Activated naive CD4-positive, alpha-beta T cell (primary cell): ENCODE measurements at places on chromosomes 12 and 14.

DNA sequence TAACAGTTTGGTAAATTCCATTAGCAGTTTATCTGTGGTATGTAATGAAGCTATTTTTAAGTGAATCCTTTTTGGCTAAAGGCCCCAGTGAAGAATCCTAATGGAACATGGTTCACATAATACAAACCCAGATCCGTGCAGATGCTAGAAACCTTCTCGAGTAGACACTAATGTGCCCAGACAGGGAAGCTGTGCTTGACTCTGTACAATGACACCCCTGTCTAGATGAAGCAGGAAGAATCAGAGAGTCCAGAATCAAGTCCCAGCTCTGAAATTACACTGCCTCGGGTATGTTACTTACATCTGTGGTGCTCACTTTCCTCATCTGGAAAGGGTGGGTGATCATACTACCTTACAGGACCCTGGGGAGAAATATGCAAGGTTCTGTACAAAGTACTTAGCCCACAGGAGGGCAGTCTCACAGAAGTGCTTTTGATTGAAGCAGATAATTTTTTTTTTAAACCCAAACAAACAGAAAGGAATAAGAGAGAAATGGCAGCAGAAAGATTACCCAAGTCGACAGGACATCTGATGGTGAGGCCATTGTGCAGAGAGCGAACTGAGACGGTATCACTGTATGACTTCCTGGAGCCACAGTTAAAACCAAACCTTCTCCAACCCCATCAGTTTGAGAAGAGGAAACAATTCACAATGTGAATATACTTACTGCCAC lies 8.5 kb downstream of the CRACR2A start:
- DNase-seq: no peak

GRCh38 chr14:81295958-81296923 lies 75.5 kb upstream of the GTF2A1 start:
- no peak for DNase-seq

DNA sequence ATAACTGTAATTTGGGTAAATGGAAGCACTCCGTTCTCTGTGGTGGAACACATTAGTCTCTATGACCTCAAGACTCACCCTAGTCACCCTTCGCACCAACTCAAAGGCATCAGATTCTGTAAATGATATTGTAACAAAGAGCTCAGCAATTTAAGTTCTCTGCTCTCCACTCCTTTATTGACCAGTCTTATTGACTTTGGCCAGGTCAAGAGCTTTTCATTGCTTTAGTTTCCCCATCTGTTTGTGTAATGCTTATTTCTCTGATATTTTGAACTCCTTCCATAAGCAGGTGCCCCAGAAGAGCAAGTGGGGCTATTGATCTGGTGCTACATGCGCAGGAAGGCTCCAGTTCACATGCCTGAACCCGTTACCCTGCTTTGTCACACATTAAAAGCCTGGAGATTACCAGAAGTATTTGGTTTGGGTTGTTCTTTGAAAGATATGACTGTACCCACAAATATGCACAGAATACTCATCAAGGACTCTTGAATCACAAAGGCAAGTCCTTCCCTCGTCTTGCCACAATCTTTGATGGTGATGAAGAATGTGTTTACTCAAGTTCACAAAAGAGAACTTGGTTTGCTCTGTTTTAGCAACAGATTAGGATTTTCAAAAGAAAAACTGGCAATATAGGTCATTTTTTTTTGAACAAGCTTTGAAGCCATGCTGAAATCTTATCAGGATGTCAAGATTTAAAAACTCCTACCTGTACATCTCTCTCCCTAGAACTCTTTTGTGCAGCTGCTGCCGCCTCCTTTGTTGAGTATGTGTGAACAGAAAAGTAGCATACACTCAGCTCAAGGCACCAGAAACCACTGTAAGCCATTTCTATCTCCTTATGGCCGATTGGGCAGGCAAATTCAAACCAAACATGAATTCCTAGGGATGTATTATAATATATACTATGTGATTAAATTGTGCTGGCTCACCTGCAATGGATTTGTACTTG lies 193.9 kb downstream of the BCAT1 start:
- DNase-seq: no peak

- no peak for DNase-seq
These were observed 50.1 kb downstream of the KLRG1 start for GRCh38 chr12:9039397-9039977.

DNA sequence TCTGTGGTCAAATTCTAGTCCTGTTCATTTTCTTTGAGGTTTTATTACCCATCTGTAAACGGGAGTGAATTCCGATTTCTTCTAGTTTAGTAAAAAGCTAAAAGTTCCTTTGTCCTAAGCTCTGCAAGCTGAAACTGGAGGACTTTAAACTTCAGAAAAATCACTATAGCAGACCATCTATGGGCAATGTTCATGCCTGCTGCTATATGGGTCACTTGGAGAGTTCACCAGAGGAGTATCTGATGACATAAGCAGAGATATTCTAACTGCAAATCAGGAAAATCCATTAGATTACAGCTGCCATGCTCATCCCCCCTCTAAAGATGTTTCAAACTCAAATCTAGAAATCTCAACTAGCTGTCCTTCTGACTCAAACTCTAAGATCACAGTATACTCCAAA lies 193.0 kb upstream of the RTL1 start:
- no peak for DNase-seq

DNA sequence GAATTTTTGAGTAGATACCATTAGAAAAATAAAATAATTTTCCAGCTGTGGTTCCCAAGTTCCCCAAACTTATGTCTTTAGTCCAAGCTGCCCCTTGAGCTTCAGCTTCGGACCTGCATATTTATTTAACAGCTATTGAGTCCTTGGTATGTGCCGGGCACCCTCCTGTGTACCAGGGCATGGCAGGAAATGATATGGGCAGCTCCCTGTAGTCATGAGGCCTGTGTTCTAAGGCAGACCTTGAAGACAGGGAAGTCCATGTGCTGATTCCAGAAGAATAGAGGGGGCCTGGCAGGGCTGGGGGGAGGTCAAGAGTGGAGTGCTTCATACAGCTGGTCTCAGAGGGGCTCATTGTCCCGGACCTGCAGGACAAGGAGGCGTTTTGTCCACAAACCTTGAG lies 29.2 kb downstream of the TRAF3 start:
- DNase-seq: no peak

DNA sequence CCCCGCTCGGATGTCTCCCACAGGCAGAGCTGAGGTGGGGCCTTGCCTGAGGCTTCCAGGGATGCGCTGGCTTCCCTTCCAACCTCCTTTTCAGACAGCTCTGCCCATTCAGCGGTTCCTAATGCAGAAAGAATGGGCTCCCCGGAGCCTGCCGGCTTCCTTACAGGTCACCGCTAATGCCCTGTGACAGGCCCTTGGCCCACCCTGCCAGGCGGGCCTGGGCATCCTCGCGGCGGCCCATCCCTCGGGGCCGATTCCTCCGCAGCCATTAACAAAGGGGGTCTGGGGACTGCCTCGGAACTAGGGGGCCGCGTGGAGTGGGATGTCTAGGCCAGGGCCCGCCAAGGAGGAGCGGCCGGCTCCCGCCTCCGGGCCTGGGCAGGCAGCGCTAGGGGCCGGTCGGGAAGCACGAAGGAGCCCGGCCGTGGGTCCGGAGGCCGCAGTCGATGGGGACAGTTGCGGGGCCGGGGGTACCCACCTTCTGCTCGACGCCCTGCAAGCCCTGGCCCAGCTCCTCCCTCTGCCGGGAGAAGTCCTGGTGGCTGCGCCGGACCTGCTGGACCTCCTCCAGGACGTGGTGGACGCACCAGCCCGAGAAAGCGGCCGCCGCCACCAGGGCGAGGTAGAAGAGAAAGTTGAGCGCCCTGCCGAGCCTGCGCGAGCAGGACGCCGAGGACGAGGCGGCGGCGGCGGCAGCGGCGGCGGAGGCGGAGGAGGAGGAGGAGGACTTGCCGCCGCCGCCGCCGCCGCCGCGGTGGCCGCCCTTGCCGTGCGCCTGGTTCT lies 738 bp downstream of the CKAP4 start:
- peak; percentile 13 for DNase-seq

- DNase-seq: no peak
These were observed 868 bp downstream of the COX8C start for GRCh38 chr14:93347850-93348249.

DNA sequence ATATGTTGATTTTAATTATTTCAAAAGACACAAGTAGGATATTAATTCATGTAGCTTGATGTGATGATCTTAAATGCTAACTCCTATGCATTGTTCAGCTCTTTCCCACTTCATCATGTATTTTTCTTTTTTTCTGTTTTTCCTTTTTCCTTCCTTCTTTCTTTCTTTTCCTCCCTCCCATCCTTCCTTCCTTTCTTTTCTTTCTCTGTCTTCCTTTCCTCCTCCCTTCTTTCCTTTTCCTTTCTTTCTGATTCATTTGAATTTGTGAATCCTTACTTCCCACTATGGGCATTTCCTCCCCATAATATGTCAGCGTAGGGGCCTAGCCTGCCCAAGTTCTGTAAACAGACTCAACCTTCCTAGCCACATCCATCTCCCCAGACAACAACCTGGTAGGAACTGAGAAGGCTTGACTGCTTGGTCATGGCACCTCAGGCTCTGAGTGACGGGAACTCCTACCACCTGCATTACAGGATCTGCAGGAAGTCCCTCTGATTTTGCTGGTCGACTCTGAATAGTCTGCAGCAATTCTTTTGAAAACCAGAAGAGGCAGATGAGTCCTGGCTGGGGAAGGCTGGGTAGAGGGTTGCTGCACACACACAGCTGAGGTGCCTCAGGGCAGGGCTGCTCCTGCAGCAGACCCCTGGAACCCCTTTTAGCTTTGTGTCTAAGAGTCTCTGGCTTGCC lies 33.4 kb upstream of the BHLHE41 start:
- no peak for DNase-seq

DNA sequence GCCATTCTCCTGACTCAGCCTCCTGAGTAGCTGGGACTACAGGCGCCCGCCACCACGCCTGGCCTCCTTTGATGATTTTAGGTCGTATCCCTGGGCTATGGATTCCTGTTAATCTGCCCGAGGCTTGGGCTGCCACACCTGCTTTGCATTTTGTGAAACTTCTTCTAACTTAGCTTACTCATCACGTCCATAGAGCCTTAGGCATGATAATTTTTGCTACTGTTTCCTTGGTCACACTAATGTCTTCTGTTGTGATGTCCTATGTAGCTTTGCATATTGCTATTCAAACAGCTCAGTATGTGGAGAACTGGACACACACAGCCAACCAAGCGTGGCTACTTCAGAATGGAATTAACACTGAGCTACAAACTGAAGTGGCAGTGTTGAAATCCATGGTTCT lies 47.5 kb upstream of the DDX11 start:
- DNase-seq: no peak

GRCh38 chr12:11026118-11026517 lies 3.7 kb upstream of the TAS2R19 start:
- no peak for DNase-seq

- DNase-seq: no peak
These were observed 202.8 kb downstream of the MED13L start for GRCh38 chr12:116074686-116075085.

DNA sequence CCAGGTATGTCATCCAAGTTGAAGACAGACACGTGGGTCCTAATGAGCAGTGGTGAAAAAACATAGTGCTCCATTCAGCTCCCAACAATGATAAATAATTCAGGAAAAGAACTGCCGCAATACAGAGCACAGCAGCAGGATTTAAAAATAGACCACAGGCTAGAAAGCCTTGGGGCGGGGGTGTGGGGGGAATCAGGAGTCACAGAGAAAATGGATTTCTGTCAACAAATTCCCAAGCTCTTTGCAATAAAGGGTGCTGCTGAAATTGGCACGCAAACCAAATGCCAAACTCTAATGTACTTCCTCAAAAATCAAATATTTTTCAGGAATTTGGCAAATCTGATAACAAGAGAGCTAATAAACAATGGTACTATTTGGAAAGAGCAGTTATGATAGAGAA lies 58.6 kb downstream of the R3HDM2 start:
- no peak for DNase-seq

DNA sequence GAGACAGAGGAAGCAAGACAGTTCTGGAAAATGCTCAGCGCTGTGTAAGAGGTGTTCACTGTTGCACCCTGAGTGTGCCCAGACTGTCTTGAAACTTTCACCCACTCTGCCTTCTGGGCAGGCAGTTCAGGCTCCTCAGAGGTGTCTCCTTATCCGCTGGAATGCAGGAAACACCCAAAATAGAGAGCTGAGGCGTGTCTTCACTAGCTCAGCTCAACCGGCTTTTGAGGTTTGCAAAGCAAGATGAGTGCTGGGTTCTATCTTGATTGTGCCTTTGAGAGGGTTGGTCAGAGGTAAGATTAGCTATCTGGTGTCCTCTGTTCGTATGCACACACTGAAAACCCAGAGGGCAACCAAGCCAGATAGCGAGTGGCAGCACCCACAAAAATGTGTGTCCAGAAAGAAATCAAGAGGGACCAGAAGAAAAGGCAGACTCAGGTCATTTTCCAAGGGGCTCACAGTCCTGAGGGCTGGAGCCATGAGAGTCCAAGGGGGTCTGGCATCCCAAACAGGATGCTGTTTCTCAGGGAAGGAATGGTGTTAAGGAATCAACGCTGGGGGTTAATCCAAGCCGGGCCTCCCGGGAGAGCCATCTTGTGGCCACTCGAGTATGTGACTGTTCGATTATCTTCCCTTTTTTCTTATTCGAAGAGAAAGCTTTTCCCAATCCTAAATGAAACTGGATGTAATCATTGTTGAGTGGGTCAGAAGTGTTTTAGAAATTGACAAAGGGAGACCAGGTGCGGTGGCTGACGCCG lies 47.1 kb downstream of the TBX3 start:
- no peak for DNase-seq

DNA sequence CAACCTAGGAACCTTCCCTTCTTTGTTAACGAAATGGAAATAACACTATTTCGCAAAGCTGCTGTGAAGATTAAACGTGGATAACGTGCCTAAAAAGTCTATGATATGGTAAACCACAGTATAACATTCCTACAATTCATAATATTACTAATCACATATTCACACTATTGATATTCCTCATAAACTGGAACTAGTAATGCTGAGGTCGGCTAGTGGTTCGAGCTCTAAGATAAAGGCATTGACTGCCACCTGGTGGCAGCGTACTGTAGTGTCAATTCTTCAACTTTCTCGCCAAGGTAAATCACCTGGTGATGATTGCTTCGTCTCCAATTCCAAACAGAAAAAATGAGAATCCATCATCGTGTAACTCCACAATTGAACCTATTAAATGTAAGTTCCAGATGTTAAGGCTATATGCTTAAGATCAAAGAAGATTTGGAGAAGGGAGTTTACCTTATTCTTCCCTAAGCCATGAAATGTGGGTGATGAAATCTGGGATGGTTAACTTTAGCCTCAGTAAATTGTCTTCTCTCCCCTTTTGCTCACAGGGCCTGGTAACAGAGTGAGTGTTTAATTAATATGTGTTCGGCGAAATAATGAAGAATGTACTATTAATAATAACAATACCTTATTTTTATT lies 197.5 kb upstream of the TMEM132C start:
- no peak for DNase-seq
